ENCODE measurements at places on chromosomes 5 and 9.

DNA sequence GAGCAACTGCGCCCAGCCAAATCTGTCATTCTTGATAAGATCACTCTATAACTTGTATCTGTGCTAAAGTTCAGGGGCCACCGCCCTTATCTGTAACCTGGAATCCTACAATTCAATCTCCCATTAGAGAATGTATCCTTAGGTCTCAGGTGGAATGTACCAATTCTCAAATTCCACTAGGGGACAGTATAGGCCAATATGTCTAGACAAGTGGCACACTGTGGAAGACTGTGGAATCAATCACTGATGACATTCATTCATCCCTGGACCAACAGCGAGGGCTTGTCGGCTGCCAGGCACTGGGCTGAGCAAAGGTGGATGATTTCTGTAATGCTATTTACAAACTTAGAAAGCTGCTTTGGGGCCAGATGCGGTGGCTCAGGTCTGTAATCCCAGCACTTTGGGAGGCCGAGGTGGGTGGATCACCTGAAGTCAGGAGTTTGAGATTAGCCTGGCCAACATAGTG lies 28.7 kb upstream of the MEGF9 start:
- DNase-seq = peak; percentile 66

DNA sequence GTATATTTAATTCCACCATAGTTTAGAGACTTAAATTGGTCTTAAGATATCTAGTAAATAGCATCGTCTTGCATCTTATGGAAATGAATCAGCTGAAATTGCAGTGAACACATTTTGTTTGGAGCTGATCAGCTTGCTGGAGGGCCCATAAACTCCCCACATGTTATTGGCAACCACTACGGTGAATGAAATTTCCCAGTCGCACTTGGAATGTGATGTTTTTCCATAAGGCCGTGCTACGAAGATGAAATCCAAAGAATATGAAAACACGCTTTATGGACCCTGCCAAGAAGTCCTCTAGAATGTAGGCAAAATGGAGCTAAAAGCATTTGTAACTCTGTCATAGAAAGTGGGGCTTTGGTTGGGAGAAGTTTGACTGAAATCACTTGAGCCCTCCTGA lies 572.1 kb downstream of the ACTL7B start:
- no peak for DNase-seq

GRCh38 chr5:132261881-132262845 lies 4.7 kb downstream of the PDLIM4 start:
- DNase-seq = no peak

DNA sequence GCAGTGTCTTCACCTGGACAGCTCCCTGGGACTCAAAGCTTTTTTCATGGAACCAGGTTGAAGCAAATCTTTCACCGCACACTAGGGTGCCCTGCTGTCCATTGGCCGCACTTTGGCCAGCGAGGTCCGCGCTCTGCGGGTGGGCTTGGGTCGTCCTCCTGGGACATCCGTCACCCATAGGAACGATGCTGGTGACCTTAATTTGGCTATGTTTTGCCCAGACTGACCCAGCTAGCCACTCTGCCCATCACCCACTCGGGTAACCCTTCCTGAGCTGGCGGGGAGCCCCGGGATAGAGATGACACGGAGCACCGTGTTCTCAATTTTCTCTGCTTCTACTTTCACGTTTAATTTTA lies 25.9 kb downstream of the ZDHHC11B start:
- no peak for DNase-seq

GRCh38 chr5:8685704-8686103 lies 816.8 kb downstream of the MTRR start:
- DNase-seq = no peak

DNA sequence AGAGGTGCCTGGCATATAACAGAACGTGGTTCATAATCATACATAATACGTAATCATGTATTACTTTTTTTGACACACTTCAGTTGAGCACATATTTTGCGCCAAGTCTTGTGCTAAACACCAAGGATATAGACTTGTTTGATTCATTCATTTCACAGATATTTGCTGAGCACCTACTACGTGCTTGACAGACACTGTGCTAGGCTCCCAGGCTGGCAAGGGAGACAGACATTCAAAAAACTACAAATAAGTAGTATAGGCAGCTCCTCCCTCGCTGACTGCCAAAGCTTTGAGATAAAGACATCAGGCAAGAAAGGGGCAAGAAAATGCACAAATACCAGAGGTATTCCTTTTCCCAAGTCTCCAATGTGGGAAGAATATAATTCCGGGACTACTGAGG lies 122.5 kb upstream of the CPEB4 start:
- DNase-seq = no peak

DNA sequence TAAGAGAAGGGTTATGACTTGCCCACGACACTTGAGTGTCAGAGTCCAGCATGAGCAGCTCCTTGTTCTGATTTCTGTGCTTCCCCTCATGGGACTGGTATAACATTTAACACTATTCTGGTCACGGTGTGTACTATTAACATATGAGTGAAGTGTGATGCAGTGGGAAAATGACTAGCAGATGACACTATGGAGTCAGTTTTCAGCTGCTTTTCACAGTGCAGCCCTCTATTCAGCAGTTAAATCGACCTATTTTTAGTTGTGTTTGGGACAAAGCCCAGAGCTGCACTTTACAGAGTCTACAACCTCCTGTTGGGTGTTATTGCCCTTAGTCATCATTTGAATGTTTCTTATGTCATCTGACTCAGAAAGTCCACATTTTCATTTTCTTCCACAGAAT lies 59.1 kb downstream of the CHSY3 start:
- no peak for DNase-seq

DNA sequence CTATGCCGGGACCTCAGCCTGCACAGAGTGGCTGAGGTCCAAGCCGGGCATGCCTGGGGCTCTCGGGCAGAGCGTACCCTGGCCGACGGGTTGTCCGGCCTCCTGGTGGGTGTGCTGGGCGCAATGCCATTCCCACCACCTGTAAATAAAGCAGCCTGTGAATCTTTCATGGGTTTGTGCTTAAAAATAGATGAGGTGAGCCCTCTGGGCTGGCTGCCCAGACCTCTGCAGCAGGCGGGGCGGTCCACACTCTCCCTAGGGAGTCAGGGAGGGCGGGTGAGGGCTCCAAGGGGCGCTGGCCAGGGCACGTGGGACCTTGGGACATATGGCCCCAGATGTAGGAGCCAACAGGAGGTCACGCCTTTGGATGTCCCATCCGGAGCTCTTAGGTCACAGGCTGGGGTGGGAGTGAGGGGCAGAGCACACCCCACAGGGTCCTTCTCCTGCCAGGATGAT lies 3.6 kb upstream of the AGPAT2 start:
- DNase-seq = no peak

DNA sequence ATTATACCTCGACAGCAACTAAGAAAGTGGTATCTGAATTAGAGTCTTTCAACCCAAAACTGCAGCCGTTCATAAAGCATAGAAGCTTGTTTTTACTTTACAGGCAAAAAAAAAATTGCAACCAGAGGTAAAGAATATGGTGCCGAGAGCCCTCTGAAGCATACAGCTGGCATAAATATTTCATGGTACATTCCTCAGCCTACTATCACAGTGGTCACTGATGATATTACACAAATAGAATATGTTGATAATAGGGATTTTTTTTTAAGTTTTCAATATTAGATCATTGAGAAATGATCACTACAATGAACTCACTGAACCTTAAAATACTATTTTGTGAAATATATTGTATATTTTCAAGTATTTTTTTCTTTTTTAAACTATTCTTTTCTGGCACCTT lies 6.2 kb upstream of the SMC2 start:
- no peak for DNase-seq

GRCh38 chr5:146068977-146069779 lies 36.2 kb downstream of the PLAC8L1 start:
- no peak for DNase-seq

DNA sequence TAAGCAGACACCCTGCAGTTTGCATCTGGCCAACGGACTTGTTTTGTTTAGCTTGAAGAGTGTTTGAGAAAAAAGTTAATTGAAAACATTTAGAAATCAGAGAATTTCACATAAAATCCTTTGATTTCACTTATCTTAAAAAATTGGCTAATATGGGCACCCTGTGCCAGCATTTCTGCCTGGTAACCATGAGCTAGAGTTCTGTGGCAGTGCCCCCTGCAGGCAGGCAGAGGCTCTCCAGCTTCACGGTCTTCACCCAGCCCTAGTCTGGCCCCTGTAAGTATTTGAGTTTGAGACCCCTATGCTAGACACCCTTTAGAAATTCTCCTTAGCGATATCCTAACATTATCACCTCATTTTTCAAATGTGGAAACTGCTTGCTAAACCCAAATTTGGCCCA lies 18.8 kb upstream of the FANCC start:
- DNase-seq = peak; percentile 25

DNA sequence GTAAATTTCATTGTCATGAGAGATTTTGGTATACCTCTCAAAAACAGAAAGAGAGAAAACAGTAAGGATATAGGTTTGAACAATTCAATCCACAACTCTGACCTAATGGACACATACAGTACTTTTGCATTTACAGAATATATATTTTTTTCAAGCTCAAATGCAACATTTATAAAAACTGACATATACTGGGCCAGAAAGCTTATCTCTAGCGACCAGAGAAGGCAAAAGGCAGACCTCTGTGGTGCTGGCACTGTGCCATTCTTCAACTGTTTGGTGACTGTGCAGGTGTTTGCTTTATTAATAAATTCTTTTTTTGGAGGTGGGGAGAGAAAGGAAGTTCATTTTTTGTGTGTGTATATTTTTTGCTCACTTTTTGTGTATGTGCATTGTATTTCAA lies 6.0 kb upstream of the PLAC8L1 start:
- no peak for DNase-seq

GRCh38 chr9:32807217-32807616 lies 23.9 kb downstream of the TMEM215 start:
- no peak for DNase-seq

- no peak for DNase-seq
Measured at GRCh38 chr5:132202711-132203463, 24.8 kb downstream of the P4HA2 start.

- no peak for DNase-seq
Measured at GRCh38 chr5:106202035-106202434, 1468.7 kb downstream of the EFNA5 start.

GRCh38 chr5:167880420-167880819 lies 411.0 kb upstream of the WWC1 start:
- DNase-seq = no peak

GRCh38 chr9:97604901-97605645 lies 28.1 kb downstream of the TSTD2 start:
- peak; percentile 13 for DNase-seq
